ENCODE measurements at places on chromosomes 4 and X.

- DNase-seq: no peak
These were observed 148.0 kb downstream of the CAMK2D start for GRCh38 chr4:113613503-113613902.

DNA sequence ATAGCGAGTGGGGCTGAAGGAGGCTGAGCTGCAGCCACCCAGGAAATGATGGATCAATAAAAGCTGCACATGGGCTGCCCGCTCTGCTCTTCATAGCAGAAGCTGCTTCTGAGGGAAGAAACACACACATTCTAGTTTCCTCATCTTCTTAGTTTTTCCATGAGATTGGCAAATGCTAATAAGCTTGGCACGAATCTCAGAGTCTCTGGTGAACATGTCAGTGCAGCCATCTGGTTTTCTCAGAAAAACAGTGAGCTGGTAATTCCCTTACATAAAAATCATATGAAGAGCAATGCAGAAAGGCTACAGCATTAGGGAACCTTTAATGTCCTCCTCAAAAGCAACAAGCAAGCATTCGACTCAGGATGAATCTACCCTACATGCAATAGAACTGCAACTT is 69.9 kb downstream of the GATB start:
- DNase-seq: no peak

DNA sequence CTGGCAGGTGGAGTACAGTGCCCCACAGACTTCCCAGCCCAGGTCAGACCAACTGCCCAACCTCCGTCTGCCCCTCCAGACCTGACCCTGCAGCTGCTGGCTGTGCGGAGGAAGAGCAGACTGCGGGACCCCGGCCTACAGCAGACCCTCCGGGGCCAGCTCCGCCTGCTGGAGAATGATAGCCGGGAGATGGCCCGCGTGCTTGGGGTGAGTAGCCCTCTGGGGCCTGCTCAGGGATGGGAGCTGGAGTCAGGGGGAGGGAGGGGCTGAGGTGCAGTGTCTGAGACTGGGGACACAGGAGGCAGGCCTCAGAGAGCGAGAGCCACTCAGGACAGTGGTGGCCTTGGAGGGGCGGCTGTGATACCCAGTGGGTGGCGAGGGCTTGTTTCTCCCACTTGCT is 13.5 kb downstream of the SH3TC1 start:
- no peak for DNase-seq

- DNase-seq: peak; percentile 64
These were observed 75.0 kb downstream of the MGST2 start for GRCh38 chr4:139740531-139741041.

DNA sequence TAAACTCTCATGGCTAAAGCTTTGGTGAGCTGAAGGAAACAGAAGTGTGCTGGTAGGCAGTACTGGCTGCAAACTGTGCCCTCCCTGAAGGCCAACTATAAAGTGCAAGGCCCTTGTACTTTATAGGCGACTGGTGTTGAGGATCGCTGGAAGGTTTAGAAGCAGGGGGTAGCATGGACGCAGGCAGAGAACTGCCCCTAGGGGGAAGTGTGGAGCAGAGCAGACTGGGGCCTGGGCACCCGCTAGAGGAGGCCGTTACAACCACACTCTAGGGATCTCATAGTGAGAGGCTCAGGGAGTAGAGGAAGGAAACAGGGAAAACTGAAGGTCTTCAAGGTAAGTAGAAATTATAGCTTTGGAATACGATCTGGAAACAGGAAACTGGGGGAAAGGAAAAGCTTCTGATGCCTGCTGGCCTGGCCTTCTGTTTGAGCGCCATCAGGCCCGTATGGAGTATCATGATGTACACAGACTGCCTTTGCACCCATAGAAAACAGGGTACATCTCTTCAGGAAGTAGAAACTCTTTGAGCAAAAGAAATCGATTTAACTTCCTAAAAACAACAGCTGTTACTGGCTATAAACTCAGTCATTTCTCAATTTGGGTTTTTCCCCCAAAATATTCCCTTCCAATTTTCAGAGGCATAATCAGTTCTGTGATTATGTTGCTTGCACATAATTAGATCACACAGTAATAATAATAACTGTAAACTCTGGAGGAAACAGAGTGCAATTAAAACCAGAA is 23.9 kb upstream of the TMSB4X start:
- DNase-seq: no peak

GRCh38 chr4:21753084-21753760 is 195.3 kb downstream of the KCNIP4 start:
- DNase-seq: no peak

DNA sequence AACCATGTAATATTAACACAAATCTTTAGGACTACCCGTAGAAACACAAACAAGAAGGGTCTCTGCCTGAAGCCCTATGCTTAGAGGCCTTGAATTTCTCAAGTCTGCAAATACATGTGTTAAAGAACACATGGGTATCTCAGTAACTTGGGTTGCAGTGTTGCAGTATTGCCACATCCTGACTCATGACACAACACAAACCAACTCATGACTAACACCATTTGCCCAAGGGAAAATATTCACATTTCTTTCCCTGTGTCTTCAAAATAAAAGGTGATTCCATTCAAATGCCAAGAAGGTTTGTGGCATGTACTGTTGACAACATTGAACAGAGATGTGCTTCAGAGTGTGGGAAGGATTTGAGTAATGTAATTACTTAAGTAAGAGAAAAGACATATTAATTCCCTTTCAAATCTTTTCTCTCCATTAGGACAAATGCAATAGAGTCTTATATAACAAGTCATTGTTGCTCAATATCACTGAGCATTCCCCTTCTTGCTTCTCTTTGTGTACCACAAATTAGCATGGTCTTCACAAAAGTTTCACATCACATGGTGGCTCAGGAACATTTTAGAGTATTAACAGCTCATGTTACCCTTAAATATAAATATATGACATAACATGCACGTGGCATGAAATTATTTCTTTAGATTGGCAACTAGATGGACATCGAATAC is 487.1 kb downstream of the STPG2 start:
- peak; percentile 77 for DNase-seq

DNA sequence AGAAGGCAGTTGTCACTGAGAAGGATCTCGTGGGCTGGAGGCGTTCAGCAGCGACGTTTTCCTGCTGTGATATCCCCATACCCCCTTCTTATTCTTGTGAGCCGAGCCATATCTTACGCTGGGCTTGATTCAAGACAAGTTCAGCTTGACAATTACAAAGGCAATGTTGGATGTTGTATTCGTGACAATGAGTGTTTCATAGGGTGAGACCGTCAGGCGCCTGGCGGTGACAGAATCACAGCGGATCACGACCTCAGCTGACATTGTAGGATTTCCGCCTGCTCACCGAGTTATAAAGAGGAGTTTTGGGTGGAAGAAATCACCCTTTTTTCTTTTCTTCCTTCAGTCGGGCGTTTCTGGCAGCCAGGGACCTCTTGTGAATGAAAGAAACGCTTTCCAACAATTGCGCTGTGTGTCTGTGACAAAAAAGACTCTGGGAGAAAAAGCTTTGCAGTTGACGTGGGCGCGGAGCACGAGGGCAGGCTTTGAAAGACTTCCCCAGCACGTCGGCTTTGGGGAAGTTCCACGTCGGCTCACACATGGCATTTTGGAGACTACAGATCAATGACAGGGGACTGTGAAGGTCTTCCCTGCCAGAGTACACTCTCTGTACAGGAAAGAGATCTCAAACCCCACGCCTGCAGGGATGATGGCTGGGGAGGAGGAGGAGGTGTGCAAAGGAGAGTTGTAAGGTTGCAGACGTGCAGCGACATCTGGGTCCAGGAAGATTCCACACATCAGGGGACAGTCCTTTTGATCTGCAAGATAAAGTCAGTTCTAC is 135.4 kb downstream of the CRLF2 start:
- DNase-seq: no peak

- DNase-seq: no peak
These were observed 868 bp downstream of the PLS3 start for GRCh38 chrX:115561605-115562479.
